ENCODE measurements at places on chromosomes 1 and 21. TPM values are rescaled to one million over a fixed set of nuclear protein-coding genes. Genes with fewer than 3 reads are reported as not detected.

Gene FAAH
- 2.7 TPM for total RNA-seq

Gene EXTL1
- 15.0 TPM for total RNA-seq

Gene AADACL3
- not detected for total RNA-seq

Gene PTPN14
- total RNA-seq = 50.4 TPM

Gene CD55
- 149 TPM for total RNA-seq

Gene ATAD3C
- 0.60 TPM for total RNA-seq

Gene ARHGAP29
- 29.7 TPM for total RNA-seq

Gene HSD3B2
- total RNA-seq = not detected

Gene SHE
- 11.3 TPM for total RNA-seq

Gene FCGR3B
- total RNA-seq = 3.3 TPM

Gene CAMSAP2
- total RNA-seq = 33.5 TPM

Gene NPHS2
- not detected for total RNA-seq

Gene COL16A1
- total RNA-seq = 17.7 TPM

Gene IFNLR1
- 2.6 TPM for total RNA-seq

Gene UCHL5
- total RNA-seq = 30.7 TPM

Gene CIART
- 5.5 TPM for total RNA-seq

Gene KRTAP19-1
- not detected for total RNA-seq

Gene LMX1A
- total RNA-seq = 0.22 TPM

Gene NAXE
- total RNA-seq = 111 TPM

Gene PSMG1
- total RNA-seq = 27.1 TPM

Gene KRTAP20-3
- total RNA-seq = not detected

Gene NBPF10
- 1.0 TPM for total RNA-seq

Gene CD84
- total RNA-seq = 1.3 TPM

Gene ATP6V1G3
- total RNA-seq = not detected

Gene CLCNKA
- 0.31 TPM for total RNA-seq

Gene BTBD8
- total RNA-seq = 1.8 TPM

Gene LYPD8
- not detected for total RNA-seq

Gene LRRC47
- total RNA-seq = 77.3 TPM

Gene AMY2B
- 22.6 TPM for total RNA-seq

Gene ATP1A4
- total RNA-seq = 0.09 TPM

Gene LCE2C
- not detected for total RNA-seq

Gene RGS16
- total RNA-seq = 1.3 TPM

Gene XCL1
- not detected for total RNA-seq

Gene OR2T2
- not detected for total RNA-seq

Gene MYBPH
- total RNA-seq = not detected

Gene TEKT2
- 0.17 TPM for total RNA-seq

Gene CASP9
- total RNA-seq = 9.3 TPM

Gene TCHHL1
- not detected for total RNA-seq

Gene CHI3L1
- 0.27 TPM for total RNA-seq

Gene DENND2C
- 3.8 TPM for total RNA-seq

Gene C1orf116
- total RNA-seq = 3.3 TPM

Gene UTS2
- total RNA-seq = not detected

Gene ASCL5
- not detected for total RNA-seq

Gene PLPPR5
- not detected for total RNA-seq

Gene DNALI1
- 3.3 TPM for total RNA-seq

Gene UBE2U
- not detected for total RNA-seq

Gene PDPN
- total RNA-seq = 15.4 TPM

Gene NBPF6
- not detected for total RNA-seq

Gene APCS
- not detected for total RNA-seq

Gene SLC6A9
- 2.4 TPM for total RNA-seq

Gene CAMK2N1
- total RNA-seq = 8.6 TPM

Gene TMEM61
- total RNA-seq = not detected

Gene EPHA10
- not detected for total RNA-seq

Gene S100A6
- 157 TPM for total RNA-seq

Gene MRAP
- total RNA-seq = 0.69 TPM

Gene DCST1
- not detected for total RNA-seq

Gene MPC2
- total RNA-seq = 229 TPM
